ENCODE measurements at places on chromosomes 7 and 10.

GRCh38 chr7:50661345-50662040 is 96.3 kb upstream of the DDC start:
- DNase-seq = no peak

GRCh38 chr7:91533996-91534395 is 269.8 kb downstream of the FZD1 start:
- DNase-seq = no peak

DNA sequence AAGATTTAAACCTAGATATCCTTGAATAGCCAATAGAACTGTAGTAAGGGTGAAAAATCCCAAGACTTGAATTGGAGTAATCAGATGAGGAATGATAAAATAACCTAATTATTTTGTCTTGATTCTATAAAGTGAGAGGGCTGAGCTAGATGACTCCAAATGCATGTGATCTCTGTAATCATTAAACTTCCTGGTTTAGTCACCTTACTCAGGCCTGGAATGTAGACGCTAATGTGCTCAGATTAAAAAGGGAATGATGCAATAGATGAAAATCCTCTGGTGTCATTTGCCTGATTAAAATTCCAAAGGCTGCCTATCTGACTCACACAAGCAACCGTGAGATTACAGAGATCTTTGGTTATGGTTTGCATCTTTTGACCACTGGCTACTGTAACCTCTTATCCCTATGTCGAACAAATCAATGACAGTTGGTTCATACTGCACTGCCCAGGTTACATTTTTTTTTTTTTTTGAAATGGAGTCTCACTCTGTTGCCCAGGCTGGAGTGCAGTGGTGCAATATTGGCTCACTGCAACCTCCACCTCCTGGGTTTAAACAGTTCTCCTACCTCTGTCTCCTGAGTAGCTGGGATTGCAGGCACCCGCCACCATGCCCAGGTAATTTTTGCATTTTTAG is 2.9 kb upstream of the HKDC1 start:
- DNase-seq = no peak

- DNase-seq = no peak
Observed at GRCh38 chr10:93749218-93749799, 8.4 kb upstream of the LGI1 start.

DNA sequence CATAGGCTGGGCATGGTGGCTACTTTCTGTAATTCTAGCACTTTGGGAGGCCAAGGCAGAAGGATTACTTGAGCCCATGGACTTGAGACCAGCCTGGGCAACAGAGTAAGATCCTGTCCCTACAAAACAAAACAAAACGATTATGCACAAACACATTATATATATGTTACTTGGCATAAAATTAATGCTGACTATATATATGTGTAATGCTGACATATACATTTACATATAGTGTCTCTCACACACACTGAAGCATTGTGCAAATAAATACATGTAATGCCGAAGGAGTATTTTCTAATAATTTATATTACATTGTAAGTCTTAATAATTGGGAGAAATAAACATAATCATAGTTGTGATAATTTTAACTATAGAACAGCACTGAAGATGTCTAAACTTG is 621.8 kb upstream of the ZNF722 start:
- DNase-seq = no peak

DNA sequence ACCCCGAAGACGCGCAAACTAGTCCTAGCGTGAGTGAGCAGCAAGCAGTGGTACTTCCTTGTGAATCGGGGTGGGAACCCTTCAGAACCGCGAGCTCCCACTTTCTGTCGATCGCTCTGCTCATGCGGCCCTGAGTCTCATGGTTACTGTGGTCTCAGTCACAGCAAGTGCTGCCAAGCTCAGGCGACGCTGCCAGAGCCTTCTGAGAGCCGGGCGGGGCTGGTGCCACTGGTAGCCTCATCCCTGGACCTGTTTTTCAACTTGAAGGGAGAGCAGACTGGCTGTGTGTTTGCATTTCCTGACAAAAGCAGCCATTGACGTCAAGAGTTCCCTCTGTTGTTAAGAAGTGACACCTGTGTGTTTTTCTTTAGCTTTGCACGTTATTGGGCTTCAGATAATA is 32.9 kb upstream of the BHLHA15 start:
- no peak for DNase-seq

DNA sequence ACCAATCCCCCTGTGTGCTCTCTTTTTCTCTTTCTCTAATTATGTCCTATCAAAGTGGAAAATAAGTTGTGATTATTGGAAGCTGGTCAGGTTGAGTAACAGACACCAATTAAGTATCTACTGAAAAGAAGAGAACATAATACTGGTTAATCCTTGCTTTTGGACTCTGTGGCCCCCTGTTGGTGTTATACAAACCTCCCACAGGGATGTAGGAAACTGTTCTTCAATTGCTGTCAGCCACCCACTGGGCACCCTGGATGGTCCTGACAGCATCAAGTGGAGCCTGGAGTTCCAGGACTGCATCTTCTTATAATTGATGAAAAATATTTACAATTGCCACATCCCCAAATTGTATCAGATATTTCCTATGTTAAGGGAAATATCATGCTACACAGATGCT is 939.7 kb downstream of the KCNMA1 start:
- no peak for DNase-seq

- no peak for DNase-seq
Observed at GRCh38 chr10:14822879-14823755, 14.7 kb downstream of the CDNF start.
